ENCODE measurements at places on chromosomes 2 and 18. TPM values are rescaled to one million over a fixed set of nuclear protein-coding genes. Genes with fewer than 3 reads are reported as not detected.

IER3IP1 gene
- total RNA-seq = 11.0 TPM

ZAP70 gene
- 3.1 TPM for total RNA-seq

SAG gene
- not detected for total RNA-seq

IL37 gene
- not detected for total RNA-seq

DNA sequence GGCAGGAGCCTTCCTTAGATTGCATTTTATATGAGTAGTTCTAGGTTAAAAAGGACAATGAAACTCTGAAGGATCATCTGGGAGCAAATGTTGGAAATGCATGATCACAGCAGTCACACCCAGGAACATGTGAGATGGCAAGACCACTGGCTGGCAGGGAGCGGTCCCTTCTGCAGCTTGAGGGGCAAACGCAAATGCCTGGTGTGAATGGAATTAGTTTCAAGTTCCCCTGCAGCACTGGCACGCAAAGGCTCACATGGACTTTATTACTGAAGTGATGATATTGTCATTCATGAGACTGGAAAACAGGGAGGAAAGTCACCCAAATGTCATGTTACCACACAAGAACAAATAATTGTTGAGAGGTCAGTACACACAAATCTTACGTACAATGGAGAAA lies 223.3 kb downstream of the FBXO15 start:
- H3K4me1 ChIP-seq = no peaks in the 10 kb centered on the region
- no peak overlapping the region for H3K4me3 ChIP-seq
- no peak overlapping the region for H3K27ac ChIP-seq
- H3K27me3 ChIP-seq = peaks cover 23% of the 10 kb centered on the region
- H3K36me3 ChIP-seq = no peaks in the 10 kb centered on the region

DNA sequence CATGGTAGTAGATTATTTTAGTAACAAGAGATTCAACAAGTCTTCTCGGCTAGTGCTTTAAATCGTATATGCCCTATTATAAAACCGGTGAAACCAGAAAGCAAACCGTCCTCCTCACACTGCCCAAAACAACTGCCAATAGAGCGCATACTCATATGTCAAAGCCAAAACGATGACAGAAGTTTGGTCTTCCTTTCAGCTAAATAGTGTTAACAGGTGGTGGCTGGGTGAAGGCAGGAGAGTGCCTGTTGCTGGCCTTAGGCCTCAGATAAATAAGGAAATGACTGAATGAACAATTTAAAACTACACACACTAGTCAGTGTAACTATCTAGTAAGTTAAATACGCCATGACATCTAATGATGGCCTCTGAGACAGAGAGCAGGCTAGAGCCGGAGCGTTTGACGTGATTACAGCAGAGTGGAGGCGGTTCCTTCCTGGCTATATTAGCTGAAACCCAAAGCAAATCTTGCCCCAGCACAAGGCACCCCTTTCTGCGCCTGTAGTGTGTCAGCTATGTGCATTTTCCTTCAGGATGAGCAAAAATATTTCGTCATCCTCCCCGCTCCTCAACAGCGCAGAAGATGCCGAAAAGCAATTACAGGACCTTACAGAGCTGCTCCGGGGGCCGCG lies 1.6 kb downstream of the LONRF2 start:
- peaks cover 43% of the 10 kb centered on the region for H3K27me3 ChIP-seq
- peaks cover 10% of the 10 kb centered on the region for H3K4me1 ChIP-seq
- no peak for DNase-seq
- H3K36me3 ChIP-seq = peaks cover 27% of the 10 kb centered on the region

DNA sequence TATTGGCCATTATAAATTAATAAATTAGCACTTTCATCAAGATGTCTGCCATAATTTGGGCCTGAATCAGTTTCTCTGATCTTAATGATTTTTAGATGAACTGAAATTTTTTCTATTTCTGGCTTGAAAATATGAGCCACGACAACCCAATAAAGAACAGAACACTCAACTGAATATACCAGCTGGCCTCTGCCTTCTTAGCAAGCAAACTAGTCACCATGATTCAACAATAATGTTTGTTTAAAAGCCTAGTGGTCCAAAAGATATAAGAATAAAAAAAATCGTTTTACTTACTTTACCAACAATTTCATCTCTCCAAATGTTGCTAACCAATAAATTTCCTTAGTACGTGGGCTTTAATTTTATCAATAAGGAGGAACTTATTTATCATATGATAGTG lies 66.7 kb upstream of the TTN start:
- peaks cover 5% of the 10 kb centered on the region for H3K4me1 ChIP-seq
- H3K27ac ChIP-seq = no peak overlapping the region

DNA sequence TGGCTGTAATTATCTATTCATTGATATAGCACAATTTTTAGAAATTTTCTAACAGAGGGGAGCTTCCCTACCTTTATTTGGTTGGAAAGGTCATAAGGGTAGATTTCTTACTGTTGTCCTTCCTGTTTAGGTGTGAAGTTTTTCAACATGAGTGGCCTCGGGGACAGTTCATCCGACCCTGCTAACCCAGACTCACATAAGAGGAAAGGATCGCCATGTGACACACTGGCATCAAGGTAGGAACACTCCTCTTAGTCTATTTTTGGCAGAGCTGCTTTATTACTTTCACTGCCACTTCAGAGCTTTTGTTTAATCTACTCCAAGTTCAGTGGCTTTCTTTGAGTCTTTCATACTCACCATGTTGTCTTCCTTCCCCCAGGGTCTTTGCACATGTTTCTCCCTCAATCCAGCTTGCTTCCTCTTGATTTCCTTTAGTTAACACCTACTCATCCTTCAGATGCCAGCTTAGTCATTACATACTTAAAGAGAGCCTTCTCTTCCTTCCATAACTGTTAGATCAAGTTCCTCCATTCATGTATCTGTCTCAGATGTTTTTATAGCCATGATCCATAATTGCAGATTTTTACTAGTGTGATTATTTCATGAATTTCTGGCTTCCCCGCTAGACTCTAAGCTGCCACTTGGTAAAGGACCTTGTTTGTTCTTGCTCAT lies 134.5 kb downstream of the PTRHD1 start:
- no peak overlapping the region for H3K27ac ChIP-seq
- no peak for DNase-seq
- H3K4me3 ChIP-seq = no peak overlapping the region

GRCh38 chr18:79741362-79741700 lies 56.4 kb upstream of the KCNG2 start:
- no peak overlapping the region for H3K27ac ChIP-seq
- H3K27me3 ChIP-seq = no peaks in the 10 kb centered on the region
- peaks cover 47% of the 10 kb centered on the region for H3K36me3 ChIP-seq
- H3K4me3 ChIP-seq = no peak overlapping the region
- DNase-seq = no peak
- no peaks in the 10 kb centered on the region for H3K4me1 ChIP-seq

- no peak for DNase-seq
- H3K36me3 ChIP-seq = no peaks in the 10 kb centered on the region
- H3K27ac ChIP-seq = peak overlapping the region; percentile 79
- H3K4me3 ChIP-seq = peak overlapping the region; percentile 28
- no peaks in the 10 kb centered on the region for H3K27me3 ChIP-seq
- peaks cover 37% of the 10 kb centered on the region for H3K4me1 ChIP-seq
Measured at GRCh38 chr2:219124381-219125110, 36.1 kb downstream of the NHEJ1 start.

DNA sequence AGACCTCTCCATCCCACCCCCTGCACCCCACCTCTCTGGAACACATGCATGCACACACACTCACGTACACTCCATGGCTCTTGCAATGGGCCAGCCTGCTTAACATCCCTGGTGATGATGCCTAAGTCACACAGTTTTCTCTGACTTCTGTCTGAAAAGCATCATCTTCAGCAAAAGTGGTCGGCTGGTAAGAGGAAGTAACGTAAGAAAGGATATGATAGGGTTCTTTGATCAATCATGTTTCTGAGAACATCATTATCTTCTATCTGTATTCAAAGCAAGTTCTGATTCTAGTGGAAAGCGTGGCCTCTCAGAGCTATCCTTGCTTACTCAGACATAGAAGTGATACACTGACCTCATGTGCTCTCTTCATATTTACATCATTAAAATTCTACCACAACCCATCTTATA lies 11.4 kb upstream of the NDUFV2 start:
- no peak for DNase-seq
- H3K27ac ChIP-seq = no peak overlapping the region
- H3K27me3 ChIP-seq = no peaks in the 10 kb centered on the region
- H3K4me1 ChIP-seq = peaks cover 16% of the 10 kb centered on the region
- H3K36me3 ChIP-seq = no peaks in the 10 kb centered on the region

DNA sequence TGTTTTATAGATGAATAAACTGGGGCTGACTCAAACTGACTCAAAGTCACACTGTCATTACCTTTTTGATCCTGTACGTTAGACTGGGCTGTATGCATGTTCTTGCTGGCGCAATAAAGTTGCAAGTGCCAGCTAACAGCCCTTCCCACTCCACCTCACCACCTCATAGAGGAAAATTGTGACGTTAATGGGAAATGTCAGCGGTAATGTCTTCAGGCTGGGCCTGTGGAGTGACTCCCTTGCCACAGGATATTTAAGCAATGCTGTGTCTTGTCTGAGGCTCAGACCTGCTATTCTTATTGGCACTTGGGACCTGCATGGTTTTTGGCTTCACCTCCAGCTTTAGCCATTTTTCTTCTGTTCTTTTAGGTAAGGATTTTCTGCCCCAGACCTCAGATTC lies 25.2 kb upstream of the CASP10 start:
- H3K27me3 ChIP-seq = no peaks in the 10 kb centered on the region
- peaks cover 8% of the 10 kb centered on the region for H3K4me1 ChIP-seq
- H3K4me3 ChIP-seq = no peak overlapping the region
- peaks cover 3% of the 10 kb centered on the region for H3K36me3 ChIP-seq
- DNase-seq = no peak
- peak overlapping the region; percentile 87 for H3K27ac ChIP-seq

DNA sequence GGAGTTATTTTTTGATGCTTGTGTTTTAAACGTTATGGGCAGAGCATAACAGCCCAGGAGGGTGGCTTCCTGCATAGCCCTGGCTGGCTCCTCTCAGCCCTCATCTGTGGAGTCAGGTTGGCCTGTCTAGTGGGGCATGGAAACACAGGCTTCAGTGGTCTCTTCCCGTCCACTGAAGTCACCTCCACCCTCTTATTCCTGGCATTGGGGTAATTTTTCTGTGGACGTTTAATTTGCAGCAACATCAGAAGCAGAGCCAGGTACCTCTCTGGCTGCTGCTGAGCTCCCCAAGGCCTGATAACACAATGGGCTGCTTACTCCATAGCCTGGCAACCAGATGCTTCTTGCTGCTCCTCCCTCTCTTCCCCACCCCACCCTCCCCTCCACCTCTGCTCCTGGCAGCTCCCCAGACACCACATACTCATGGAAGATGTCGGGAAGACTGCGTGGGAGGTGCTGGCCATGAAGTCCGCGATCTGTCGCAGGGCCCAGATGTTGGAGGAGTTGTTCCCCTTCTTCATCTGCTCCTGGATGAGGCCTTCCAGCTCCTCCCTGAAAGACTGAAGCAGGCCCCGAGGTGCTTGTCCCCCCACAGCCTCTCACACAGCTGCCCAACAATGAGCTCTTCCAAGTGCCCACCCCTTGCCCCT lies 64.0 kb downstream of the ADD2 start:
- no peak overlapping the region for H3K27ac ChIP-seq
- DNase-seq = peak; percentile 29
- no peaks in the 10 kb centered on the region for H3K36me3 ChIP-seq
- H3K27me3 ChIP-seq = no peaks in the 10 kb centered on the region

DNA sequence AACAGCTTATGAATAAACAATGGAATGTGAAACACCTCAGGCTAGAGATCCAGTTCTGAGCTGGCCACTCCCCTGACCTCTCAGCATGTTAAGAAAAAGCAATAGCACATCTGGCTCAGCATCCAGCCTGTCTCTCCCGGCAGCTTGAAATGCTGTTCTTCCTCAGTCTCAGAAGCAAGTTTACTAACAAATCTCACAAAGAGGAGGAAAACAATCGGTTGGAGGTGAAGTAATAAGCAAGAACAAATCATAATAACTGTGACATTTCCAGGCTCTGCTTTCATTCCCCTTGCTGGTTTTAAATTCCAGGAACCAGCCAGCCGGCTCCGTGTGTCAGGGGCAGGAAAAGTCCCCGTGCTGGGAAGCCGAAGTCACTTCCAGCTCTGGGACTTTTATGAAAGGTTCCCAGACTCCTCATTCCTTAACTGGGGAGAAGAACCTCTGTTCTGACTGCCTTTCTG lies 133.9 kb upstream of the ARL4C start:
- no peaks in the 10 kb centered on the region for H3K36me3 ChIP-seq
- H3K27me3 ChIP-seq = peaks cover 24% of the 10 kb centered on the region
- peaks cover 40% of the 10 kb centered on the region for H3K4me1 ChIP-seq
- DNase-seq = no peak
- no peak overlapping the region for H3K4me3 ChIP-seq

GRCh38 chr18:58937071-58937886 lies 72.6 kb downstream of the ZNF532 start:
- peak overlapping the region; percentile 26 for H3K27ac ChIP-seq
- no peaks in the 10 kb centered on the region for H3K27me3 ChIP-seq
- no peak overlapping the region for H3K4me3 ChIP-seq
- DNase-seq = no peak

- H3K4me3 ChIP-seq = no peak overlapping the region
- peaks cover 32% of the 10 kb centered on the region for H3K4me1 ChIP-seq
- H3K36me3 ChIP-seq = no peaks in the 10 kb centered on the region
- peaks cover 2% of the 10 kb centered on the region for H3K27me3 ChIP-seq
Measured at GRCh38 chr2:143700865-143701264, 571.6 kb downstream of the ARHGAP15 start.

- H3K36me3 ChIP-seq = no peaks in the 10 kb centered on the region
- H3K27me3 ChIP-seq = no peaks in the 10 kb centered on the region
- peak within 1 kb of the TSS; percentile 97 for H3K27ac ChIP-seq
Measured at GRCh38 chr2:218292048-218293014, at the start of gene TMBIM1. TSS of gene TMBIM1 (minus strand) at chr2:218292503. CDS start at chr2:218282141, 10,362 bp downstream.

DNA sequence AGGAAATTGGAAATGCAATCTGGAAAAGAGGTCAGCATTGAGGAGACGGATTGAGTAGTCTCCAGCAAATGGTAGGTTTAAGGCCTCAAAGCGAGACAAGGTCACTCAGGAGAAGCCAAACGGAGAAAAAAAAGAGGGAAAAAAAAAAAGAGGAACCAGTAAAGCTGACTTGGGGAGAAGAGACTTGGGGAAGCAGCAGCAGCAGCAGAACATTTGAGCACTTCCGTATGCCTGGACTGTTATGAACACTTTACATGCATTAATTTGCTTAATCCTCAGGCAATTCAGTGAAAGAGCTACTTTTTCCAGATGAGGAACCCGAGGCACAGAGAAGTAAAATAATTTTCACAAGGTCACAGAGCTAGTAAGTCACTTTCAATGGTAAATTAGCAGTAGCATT lies 81.3 kb downstream of the OSBPL6 start:
- H3K4me3 ChIP-seq = no peak overlapping the region
- H3K27me3 ChIP-seq = no peaks in the 10 kb centered on the region
- H3K36me3 ChIP-seq = no peaks in the 10 kb centered on the region
- H3K4me1 ChIP-seq = peaks cover 22% of the 10 kb centered on the region

DNA sequence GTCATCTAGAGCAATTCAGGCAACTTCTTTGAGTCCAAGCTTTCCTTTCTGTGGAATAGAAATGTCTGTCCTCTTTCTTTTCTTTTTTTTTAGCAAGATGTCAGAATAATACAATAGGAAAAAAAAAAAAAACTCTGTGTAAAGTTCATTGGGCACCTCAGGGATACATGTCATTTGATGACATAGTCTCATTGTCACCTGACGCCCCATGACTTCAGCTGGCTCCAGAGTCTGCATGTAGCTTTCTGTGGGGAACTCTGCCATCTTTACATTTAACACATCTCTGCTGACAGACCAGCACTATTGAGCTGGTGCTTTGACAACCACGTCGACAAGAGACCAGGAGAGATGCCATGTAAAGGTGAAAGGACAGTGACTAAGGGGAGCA lies 172.5 kb upstream of the KLF7 start:
- DNase-seq = no peak
- H3K4me3 ChIP-seq = no peak overlapping the region
- H3K4me1 ChIP-seq = peaks cover 15% of the 10 kb centered on the region
- H3K27ac ChIP-seq = no peak overlapping the region
- H3K27me3 ChIP-seq = no peaks in the 10 kb centered on the region

GRCh38 chr2:19677825-19678518 lies 223.8 kb downstream of the TTC32 start:
- no peak overlapping the region for H3K27ac ChIP-seq
- H3K4me1 ChIP-seq = peaks cover 28% of the 10 kb centered on the region
- DNase-seq = no peak
- no peaks in the 10 kb centered on the region for H3K36me3 ChIP-seq
- H3K4me3 ChIP-seq = no peak overlapping the region

Data from mesothelial cell of epicardium (in vitro differentiated cells).